ENCODE measurements at places on chromosomes 2 and 18.

DNA sequence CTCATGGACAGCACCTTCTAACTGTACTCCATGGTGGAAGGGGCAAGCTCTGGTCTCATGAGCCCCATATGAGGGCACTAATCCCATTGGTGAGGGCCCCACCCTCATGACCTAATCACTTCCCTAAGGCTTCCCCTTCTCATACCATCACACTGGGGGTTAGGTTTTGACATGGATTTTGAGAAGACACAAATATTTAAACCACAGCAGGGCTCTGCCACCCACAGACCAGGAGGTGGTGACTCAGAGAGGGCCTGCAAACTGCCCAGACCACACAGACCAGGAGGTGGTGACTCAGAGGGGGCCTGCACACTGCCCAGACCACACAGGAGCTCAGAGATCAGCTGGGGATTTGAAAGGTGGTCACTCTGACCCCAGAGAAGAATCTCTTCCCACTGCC is 222.0 kb downstream of the KLHL29 start:
- DNase-seq, result no peak

DNA sequence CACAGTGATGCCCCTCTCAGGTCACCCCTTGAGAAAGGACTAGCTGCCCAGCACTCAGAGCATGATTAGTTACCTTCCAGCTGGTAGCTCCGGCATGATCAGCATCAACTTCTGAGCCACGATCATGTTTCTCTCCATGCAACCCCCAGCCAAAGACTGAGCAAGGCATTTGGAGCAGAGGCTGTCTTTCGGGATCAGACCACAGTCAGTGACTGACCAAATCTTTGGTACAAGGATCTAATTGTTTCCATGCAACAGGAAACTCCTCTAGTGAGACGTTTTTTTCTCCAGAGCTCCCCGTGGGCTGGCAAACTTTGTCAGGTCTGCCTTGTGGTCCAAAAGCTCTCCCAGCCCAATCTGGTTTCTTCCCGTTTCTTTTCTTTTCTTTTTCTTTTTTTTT is 244.3 kb downstream of the METTL4 start:
- no peak for DNase-seq

DNA sequence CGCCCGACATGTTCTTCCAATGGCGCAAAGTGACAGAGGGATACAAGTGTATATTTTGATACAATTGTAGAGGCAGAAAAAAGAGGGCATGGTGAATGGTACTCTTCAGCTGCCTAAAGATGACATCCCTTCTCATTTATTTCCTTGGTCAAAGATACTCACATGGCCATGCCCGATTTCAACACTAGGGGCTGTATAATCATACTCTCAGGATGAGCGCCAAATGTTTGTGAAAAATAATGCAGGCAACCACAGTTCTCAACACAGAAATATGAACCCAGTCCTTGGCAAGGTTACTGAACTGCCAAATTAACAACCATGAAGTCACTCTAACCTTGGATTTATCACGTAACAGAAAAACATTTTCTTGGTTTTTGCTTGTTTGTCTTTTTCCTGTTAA is 204.4 kb downstream of the CCDC102B start:
- peak; percentile 4 for DNase-seq

GRCh38 chr2:70089220-70089982 is 2.1 kb downstream of the PCBP1 start:
- peak; percentile 56 for DNase-seq
